ENCODE measurements at places on chromosomes 11 and 22.
A peak's percentile ranks its signal among the peaks of the same experiment; 100 is the strongest.

- DNase-seq, result no peak
These were observed 44.5 kb downstream of the TRIOBP start for GRCh38 chr22:37741312-37741795.

GRCh38 chr11:116234989-116235568, 537.7 kb downstream of the BUD13 start:
- DNase-seq, result no peak

DNA sequence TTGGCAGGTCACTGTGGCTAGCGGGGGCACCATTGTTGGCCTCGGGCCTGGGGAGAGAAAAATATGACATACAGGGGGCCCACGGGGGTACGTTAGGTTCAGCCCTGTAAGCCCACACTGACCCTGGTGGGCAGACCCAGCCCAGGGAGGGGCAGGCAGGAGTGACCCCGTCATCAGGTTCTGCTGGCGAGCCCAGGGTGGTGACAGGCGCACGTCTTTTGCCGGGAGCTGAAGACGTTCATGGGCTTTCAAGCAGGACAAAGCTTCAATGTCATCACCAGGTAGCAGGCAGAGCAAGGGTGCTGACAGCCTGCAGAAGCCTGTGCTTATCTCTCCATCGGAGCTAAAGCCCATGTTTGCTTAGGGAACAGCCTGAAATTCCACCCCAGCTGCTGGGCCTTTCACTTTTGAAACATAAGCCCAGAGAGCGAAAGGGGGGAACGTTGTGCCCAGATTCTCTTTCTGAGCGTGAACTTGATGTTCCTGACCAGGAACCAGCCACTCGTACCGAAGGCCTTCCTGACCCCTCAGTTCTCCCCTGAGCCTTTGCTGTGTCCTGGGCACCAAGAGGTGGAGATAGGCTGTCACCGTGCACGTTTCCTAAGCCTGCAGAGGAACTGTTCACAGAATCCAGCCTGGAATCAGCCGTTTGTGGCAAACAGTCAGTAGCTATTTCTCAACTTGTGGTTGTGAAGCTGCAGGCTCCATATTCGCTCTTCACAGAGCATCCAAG, 74.0 kb upstream of the ATXN10 start:
- no peak for DNase-seq

DNA sequence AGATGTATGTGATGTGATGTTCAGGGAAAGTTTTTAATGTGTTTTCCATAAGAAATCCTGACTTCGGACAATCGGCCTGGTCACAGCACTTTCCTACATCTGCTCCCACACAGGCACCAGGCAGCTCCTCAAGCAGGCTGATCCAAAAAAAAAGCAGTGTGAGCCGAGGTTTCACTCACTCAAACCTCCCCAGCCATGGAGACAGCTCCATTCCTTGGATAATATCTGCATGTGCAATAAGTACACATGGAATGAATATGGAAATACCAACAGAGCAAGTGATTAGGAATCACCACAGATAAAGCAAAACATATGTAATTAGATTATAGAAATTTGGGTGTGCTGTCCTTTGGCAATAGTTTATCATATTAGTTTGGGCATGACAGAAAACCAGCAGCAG, 88.8 kb upstream of the API5 start:
- no peak for DNase-seq

- DNase-seq, result no peak
These were observed 2.0 kb downstream of the USH1C start for GRCh38 chr11:17542249-17542648.

DNA sequence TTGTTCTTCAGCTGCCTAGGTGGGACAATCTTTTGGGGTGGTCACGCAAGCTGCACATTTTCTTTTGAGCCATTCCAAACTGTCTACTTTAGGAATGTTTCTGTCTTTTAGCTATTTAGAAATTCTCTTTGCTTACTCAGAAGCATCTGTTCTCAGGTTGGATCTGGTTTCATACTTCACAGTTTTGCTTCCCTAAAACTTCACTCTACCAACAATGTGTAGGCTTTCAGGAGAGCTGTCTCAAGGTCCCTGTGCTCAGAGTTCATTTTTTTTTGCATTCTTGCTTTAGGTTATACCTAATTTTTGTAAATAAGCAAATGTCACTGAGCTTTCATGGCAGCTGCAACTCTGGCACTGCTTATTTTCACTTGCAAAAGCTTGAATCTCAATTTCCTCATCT, 36.7 kb downstream of the CCDC90B start:
- DNase-seq, result no peak

- no peak for DNase-seq
These were observed 3.9 kb downstream of the TNNT3 start for GRCh38 chr11:1923201-1923956.

DNA sequence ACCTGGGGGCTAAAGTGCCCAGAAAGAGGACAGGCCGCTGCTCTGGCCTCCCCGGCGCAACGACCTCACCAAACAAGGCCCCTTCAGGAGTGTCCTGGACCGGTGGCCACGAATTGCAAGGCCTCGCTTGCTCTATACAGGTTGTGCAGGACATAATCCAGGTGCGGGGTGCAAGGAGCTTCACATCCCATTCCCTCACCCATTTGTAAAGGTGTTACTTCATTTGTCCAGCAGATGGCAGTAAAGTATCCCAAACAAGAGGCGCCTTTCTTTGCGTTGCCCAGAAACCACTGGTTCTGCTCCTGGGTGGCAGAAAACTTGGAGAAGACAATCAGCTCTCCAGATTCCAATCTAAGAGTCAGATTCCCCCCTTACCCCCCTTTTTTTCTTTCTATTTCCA, 35.9 kb upstream of the PRDM11 start:
- DNase-seq, result peak; percentile 42

DNA sequence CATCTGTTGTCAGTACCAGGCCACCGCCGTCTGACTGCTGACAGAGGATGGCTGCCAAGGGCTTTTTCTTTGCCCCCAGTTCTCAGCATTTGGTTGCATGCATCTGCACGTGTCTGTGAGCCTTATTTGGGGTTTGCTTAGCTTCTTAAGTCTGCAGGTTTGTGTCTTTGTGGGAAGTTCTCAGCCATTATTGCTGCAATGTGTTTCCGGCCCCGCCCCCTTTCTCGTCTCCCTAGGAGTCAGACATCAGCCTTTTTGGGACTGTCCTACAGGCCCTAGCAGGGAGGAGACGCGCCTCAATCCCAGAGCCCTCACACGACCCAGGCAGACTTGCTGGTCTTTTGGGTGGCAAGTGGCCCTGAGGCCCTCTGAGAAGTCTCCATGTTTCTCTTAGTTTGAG, 8.0 kb downstream of the MOB2 start:
- no peak for DNase-seq

GRCh38 chr11:46894961-46895360, 23.4 kb downstream of the LRP4 start:
- DNase-seq, result no peak

- DNase-seq, result no peak
These were observed 9.0 kb upstream of the USP28 start for GRCh38 chr11:113884361-113884836.

DNA sequence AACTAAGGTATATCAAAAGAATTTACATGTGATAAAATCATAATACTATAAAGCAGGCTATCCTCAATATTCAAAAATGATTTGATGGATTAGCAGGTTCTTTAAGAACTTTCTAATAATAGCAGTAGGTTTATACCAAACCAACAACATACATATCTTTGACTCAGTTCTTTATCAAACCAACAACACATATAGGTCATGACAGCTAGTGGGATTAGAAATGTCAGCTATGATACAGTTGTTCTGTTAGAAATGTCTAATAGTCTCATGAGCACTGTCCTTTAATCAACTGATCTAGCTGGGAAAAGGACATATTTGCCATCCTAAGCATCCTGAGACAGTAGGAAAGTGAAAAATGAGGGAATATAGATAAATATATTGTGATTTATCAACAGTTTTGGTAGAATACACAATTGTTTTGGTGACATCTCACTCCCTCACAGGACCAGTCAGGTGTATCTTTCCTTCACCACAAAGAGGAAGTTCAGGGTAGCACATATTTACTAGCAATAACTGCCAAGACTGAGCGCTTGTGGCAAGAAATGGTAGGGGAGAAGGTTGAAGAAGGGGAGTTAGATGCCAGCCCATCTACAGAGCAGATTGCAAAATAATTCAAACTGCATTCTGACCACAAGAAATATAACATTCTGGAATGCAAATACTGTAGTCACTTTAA, 90.8 kb upstream of the APOA1 start:
- no peak for DNase-seq

DNA sequence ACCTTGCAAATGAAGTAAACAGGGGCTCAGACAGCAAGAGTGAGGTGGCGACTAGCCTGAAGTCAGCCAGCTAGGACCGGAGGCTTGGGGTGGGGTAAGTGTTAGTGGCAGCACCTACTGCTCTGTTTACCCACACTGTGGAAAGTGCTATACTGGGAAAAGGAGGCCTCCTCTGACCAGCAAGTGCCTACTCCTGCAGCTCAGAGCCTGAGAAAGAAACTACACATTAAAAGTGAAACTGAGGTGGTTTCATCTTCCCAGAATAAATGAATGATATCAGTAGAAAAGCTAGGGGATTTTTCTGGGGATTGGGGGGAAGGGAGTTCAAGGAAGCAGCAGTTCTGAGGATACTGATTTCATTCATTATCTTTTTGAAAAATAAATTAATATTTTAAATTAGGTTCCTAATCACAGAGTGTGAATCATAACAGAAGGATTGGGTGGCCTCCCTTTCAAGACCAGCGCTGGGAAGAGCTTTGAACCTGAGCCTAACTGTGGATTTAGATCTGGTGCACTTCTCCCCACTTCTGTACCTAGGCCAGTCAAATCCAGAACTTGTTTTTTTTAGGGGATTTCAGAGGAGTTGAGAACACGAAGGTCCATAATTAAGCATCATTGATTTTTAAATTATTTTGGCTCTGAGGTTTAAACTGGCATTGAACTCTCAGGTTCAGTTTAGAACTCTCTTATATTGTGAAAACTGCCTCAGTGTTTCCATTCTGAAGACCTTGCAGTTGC, 48.1 kb upstream of the GRAMD1B start:
- DNase-seq, result no peak

GRCh38 chr11:86360775-86361395, 13.8 kb upstream of the CCDC81 start:
- DNase-seq, result no peak

DNA sequence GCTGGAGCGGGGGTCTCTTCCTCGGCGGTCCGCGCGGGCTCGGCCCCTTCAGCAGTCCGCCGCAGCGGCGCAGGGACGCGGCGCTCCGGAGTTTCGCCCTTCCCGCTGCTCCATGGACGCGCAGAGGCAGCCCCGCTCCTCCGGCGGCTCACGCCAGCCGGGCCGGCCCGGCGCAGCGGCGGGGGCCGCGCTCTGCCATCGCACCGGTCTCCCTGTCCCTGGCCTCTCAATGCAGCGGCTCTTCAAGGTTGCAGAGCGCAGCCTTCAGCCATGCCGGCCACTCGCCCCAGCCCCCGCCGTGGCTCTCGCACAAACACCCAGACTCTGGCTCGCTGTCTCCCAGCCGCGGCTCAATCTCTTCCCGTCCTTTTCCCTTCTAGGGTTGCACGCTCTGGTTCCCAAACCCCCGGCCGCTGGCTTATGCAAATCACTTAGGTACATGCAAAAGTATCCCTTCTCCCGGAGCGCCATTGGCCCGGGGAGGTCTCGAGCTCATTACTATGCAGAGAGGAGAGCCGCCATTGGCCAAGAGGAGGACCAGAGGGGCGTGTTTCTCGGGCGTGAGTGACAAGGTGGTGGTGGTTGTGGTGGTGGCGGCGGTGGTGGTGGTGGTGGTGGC, at the start of gene LGR4:
TSS of gene LGR4 (minus strand) at position 393 of the 619 bp plus-strand sequence. CDS start 488 bp downstream, outside the sequence.
- peak; percentile 71 for DNase-seq

- DNase-seq, result no peak
These were observed 1235.7 kb downstream of the BRD1 start for GRCh38 chr22:48592066-48592345.
